Occipital lobe (tissue), 3 donors: ENCODE measurements at places on chromosomes 11 and 22. TPM values are rescaled to one million over a fixed set of nuclear protein-coding genes. Genes with fewer than 3 reads are reported as not detected.

The P2RX6 gene
- not detected for total RNA-seq

The SLC29A2 gene
- 1.4 TPM for total RNA-seq

The GAS2L1 gene
- total RNA-seq = 7.3 TPM

The PLAAT4 gene
- 2.3 TPM for total RNA-seq

The DNHD1 gene
- 3.4 TPM for total RNA-seq

The CNGA4 gene
- 0.31 TPM for total RNA-seq

The DCHS1 gene
- total RNA-seq = 49.9 TPM

GRCh38 chr11:44927174-44927661 lies 23.5 kb downstream of the TP53I11 start:
- peak; percentile 87 for DNase-seq

- no peak for DNase-seq
Measured at GRCh38 chr22:35114131-35114980, 48.4 kb downstream of the ISX start.

GRCh38 chr11:116420030-116420429 lies 352.8 kb downstream of the BUD13 start:
- no peak for DNase-seq

- no peak for DNase-seq
Measured at GRCh38 chr11:34213366-34213765, 107.9 kb downstream of the NAT10 start.

DNA sequence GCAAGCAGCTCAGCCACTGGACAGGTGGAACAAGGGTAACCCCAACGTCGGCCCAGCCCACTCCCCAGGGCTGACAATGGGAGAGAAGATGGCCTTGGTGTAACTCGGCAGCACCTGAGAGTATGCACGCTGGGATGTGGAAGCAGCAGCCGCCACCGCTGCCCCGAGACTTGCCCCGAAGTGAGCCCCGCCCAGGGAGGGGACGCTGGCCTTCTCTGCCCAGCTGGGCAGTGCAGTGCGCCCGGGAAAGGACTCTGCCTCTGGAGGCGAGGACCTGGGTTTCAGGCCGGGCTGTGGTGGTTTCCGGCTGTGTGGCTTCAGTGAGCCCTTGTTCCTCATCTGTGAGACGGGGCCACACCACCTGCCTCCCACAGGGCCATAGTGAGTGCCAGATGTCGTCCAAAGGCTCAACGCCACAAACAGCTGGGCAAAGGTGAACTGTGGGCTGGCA lies 8.6 kb upstream of the POLDIP3 start:
- DNase-seq = no peak

GRCh38 chr22:30883586-30884145 lies 84.9 kb downstream of the MORC2 start:
- no peak for DNase-seq

GRCh38 chr22:31287818-31288495 lies 4.3 kb downstream of the PIK3IP1 start:
- DNase-seq = no peak

DNA sequence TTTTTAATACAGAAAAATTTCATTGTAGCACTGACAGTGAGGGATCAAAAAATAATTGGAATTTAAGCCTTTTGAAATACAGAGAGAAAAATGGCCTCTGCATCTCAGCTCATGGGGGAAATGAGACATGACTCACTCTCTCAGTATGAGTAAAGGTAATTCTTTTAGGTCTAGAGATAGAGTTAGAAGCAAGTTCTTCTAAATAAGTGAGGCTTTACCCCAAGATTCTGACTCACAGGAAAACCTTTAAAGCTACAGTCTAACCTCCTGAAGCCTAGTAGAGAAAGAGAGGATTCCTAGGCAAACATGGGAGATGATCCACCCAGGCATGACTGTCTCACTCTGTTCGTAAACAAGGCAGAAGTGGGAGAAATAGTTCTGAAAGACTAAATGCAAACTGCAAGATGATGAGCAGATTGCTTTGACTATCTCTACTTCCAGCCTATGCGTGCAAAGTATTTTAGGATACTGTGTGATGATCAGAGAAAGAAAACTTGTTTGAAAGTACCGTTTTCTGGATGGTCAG lies 1003.3 kb upstream of the CCDC90B start:
- DNase-seq = no peak

DNA sequence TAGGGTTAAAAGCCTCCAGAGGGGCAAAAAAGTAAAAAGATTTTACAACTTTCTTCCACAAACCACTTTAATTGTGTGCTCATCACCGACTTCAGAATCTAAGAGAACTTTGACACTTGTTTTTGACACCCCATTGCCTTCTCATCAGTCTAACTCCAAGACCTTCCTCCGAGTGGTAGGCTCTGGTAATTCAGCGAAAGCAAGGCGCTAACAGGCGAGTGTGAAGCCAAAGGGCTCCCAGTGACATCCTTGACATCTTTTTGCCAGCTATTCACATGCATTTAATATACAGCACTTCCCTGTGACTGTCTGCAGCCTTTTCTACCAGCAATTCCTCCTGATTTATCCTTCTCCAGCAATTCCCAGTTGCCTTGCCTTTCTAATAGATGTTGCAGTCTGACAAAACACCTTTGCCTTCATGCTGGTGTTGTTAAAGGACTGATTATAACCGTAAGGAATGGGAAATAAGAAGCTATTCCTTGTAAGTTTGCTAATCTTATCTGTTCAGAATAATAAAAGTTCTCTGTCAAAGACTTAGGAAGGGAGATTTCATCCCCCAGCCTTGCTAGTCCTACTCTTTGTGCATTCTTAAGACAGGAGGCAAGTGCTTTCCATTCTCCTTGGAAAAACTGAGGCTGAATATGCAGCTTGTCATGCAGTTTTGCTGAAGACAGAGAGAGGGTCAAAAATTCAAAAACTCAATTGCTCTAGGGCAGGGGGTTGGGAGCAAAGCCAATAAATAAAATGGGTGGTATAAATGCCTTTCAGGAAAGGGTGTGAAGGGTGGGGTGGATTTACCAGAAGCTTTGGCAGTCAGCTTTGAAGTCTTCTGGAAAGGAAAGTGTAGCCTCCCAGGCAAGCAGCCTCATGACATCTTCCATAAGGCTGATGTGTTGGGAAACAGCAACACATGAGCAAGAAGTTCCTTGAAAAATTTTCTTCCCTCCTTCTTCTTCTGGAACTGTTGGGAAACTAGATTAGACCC lies 39.1 kb downstream of the SNX19 start:
- DNase-seq = no peak

DNA sequence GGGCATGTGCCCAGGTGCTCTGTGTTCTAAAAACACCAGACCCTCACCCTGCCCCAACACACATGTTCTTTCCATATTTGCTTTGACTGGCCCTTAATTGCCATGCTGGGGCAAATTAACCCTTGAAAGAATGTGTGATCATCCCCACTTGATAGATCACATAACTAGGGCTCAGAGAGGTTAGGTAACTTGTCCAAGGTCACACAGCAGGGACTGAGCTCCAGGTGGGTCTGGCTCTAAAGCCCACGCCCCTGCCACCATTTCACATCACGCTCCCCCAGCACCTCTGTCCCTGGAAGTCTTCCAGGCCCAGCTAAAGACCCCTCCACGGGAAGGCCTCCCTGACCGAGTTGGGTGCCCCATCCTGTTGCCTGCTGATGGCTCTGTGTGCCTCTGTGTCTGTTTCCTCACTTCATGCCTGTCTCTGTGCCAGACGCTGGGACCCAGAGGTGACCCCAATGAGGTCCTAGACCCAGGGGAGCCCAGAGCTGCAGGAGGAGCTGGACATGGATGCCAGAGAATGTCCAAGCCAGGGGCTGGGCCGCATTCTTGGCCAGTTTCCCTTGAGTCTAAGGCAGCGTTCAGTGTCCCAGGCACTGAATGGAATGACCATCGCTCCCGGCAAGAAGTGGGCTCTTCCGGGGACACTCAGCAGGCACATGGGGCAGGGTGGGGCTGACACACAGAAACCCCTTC lies 79.7 kb downstream of the MYO7A start:
- DNase-seq = no peak

DNA sequence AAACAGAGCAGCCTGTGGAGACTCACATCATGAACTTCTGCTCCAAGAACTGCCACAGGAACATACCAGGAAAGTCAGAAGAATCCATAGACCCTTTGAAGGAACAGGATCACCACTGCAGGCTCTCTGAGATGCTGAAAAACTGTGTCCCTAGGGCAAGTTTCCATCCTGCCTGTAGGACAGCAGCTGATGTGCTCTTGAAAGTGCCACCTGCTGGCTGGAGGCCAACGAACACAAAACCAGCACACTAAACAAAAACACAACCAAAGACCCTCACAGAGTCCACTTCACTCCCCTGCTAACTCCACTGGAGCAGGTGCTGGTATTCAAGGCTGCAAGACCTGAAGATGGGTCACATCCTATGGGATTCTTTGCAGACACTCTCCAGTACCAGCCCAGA lies 12.0 kb upstream of the NXPE1 start:
- DNase-seq = no peak

GRCh38 chr11:117127171-117127901 lies 16.8 kb upstream of the PAFAH1B2 start:
- no peak for DNase-seq

GRCh38 chr22:23357053-23357452 lies 176.7 kb downstream of the BCR start:
- no peak for DNase-seq
